GM13977 (cell line): ENCODE measurements at places on chromosomes 11 and 22.

- DNase-seq: no peak
These were observed 150.7 kb upstream of the CCDC90B start for GRCh38 chr11:83436855-83437254.

- DNase-seq: no peak
These were observed 346.6 kb downstream of the BRD1 start for GRCh38 chr22:49480896-49481658.

DNA sequence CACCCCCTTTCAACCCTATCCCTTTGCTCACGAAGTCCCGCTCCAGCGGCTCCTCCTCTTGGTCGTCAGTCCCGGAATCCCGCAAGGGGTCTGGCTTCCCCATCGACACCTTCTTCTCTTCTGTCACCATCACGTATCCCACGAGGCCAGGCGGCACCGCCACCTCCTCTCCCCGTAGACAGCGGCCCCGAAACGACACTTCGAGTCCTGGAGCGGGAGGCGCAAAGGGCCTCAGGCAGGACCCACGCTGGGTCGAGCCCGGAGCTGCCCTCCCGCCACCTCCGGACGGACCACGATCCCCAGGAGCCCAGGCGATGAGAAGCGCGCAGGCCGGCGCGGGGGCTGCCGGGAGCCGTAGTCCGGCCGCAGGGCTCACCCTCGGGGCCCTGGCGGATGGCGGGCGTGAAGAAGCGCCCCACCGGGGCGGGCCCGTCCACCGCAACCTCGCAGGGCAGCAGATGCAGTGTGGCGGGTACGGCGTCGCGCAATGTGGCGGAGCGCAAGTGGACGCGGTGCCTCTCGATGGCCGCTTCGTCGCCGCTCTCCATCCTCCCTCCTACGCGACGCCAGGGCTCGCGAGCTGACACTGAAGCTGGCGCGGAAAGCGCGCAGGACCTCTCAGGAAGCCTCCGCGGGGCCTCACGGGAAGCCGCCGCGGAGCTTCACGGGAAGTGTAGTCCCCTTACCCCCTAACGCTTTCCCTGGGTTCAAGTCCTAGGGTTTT is at the start of gene RNASEH2C:
Gene RNASEH2C (minus strand): TSS at position 588 of the 724 bp plus-strand sequence. CDS start 40 bp downstream, at position 548.
- peak; percentile 94 for DNase-seq

DNA sequence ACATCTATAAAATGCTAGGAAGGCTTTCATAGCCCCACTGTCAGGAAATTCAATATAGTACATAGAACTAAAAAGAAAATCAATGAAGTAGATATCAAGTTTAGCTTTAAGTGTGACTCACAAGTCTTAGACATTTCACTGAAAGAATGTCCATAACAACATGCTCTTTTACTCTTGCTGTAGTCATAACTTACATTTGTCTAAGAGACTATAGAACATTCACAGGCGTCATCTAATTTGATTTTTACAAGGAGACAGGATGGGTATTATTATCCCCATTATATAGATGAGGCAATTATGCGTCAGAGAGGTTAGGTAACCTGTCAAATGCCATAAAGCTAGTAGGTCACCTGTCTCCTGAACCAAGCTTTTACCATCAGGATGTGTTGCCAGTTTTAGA is 36.9 kb downstream of the BDNF start:
- no peak for DNase-seq

DNA sequence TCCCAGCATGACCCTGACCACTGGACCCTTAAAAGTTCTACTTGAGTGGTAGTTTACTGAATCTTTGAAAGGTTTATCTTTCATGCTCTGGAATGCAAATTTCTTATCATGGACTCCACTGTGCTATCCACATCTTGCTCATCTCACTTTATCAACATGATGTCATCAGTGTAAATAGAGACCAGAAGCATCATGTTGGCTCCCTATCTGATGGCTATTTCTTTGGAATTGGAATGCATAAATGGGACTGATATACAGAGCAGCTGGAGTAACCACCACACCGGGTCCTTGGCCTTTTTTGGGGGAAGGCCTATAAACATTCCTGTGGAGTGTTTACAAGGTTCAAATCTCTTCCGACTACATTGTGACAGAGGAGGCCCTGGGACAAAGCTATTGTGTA is 74.1 kb upstream of the CEP126 start:
- DNase-seq: no peak

GRCh38 chr11:62337303-62338181 is at the start of gene ASRGL1:
ASRGL1 (plus strand) TSS chr11:62337448; CDS start chr11:62337978, 530 bp downstream.
- DNase-seq: peak; percentile 82

DNA sequence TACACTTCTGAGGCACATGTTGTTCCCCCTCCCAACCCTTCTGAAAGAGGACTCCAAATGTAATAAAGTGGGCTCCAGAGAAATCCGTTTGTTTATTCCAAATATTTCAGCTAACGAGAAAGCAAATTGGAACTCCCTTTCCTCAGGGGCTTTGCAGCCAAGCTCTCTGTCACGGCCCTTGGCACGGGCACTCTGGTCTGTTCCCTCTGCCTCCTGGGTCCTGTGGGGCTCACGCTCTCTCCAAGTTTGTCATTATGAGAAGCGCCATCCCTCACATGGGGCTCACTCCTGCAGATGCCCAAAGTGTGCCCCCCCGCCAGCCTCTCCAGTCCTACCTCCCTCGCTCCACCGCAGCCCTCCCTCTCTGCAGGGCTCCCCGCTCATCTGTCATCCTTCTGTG is 125.4 kb upstream of the POU2AF2 start:
- no peak for DNase-seq

- peak; percentile 5 for DNase-seq
These were observed 42.4 kb downstream of the AMPD3 start for GRCh38 chr11:10497371-10498021.

- DNase-seq: no peak
These were observed 733 bp upstream of the GRAMD1B start for GRCh38 chr11:123429336-123429735.

DNA sequence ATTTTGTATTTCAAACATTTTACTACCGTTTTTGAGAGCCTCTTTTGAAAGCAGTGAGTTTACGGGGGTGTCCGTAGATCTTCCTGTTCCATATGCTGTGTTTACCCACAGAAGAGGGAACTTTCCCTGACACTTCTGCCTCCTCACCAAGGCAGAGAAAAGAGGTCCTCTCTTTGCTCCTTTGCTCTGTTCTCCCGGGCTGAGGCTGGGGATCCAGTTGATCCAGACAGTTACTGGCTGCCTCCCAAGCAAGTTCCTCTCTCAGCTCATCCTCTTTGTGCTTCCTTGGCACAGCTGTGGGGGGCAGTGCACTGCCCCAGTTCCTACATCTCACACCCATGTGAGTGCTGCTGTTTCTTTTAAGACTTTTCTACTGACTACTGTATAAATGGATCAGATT is 813.7 kb downstream of the NTM start:
- DNase-seq: no peak

DNA sequence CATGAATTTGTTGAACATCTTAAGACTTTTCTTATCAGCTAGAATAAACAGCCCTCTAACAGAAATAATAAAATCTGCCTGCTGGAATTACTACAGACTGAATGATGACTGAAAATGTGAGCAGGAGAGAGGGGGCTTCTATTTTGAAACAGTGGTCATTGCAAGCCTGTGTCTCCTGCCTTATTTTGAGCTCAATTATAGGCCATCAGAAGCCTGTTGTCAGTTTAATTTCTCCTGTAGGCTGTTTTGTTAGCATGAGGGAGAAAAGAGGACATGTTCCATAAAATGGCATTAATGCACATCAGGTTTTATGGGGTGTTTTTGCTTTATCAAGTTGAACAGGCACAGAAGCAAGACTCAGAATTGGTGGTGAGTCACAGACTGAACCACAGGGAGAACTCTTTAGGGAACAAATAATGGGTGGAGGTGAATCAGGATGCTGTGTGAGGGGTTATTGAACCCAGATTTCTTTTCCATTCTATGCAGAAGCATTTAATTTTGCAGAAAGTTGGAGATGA is 129.1 kb downstream of the PARVA start:
- no peak for DNase-seq

GRCh38 chr11:60924110-60924905 is at the start of gene TMEM132A:
TMEM132A (plus strand) TSS chr11:60924460; CDS start chr11:60924634, 174 bp downstream.
- DNase-seq: peak; percentile 83

- DNase-seq: no peak
These were observed 202.7 kb upstream of the MPPED2 start for GRCh38 chr11:30788849-30789248.

GRCh38 chr11:8671193-8671612 is 11.3 kb downstream of the TRIM66 start:
- no peak for DNase-seq
